Stimulated activated CD4-positive, alpha-beta T cell treated with anti-CD3 and anti-CD28 coated beads, Interleukin-1b, Interleukin-23, amount 100 ng/mL, for 1 hour (primary cell): ENCODE measurements at places on chromosomes 1 and 21.

DNA sequence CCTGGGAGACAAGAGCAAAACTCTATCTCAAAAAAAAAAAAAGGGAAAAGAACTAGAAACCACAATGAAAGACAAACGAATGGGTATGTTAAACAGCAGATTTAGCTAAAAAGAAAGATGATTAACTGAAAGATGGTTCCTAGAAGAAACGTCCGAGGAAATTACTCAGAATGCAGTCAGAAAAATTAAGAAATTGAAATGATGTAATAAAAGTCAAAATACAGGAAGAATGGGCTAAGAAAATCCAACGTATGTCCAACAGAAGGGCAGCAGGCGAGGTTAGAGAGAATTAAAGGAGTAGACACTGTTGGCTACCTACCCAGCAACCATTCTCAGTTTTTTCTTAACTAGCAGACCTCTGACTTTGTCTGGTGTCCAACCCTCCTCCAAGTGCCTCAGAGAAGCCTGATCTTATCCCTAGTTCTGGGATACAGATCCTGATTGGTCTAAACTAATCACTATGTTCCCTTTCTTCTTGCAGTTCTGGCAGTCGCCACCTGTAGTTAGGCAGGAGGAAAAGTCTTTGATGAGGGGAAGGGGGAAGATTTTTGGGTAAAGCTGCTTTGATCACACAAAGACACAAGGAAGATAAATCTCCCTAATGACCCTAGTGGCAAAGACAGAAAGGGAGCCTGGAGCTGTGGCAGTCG lies 25.7 kb downstream of the GPR161 start:
- no peak for DNase-seq

GRCh38 chr1:199843861-199844260 lies 183.6 kb upstream of the NR5A2 start:
- no peak for DNase-seq

DNA sequence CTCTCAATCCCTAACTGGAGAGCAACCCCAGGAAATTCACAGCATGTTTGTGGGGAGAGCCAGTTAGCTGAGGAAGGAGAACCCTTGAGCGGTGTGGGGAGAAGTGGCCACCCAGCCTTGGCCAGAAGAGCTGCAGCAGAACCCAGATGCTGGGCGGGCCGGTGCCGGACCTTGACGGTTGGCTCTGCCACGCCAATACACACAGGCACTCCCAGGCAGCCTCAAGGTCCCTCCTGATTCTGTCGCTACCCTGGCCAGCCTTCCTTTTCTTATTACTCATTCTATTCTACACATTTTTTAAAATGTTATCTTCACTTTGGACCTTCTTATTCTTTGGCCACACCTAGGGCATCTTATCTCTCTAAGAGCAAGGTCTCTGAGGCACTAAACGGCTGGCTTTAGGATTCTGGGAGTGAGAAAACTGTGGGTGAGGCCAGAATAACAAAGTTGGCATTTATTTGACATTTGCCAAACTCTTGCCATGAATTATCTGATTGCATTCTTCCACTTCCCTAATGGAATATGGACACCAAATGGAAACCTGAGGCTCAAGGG lies 50.4 kb upstream of the GPR37L1 start:
- DNase-seq, result no peak

DNA sequence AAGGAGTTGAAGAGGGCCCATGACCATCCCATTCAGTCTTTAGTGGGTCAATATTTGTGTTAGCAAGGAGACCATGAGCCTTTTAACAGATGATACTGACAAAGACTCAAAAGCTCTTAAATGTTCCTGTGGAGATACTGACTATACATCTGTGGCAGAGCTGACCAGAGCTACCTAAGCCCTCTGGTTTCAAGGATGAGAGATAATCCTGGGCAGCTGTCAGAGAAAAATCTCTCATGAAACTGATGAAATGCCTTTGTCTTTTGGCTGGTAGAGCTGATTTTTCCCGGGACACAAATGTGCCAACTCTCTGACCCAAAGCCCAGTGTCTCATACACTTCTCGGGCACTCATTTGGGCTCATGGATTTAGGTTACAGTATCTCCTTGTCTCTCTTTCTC lies 100.9 kb downstream of the XCL2 start:
- DNase-seq, result no peak

- no peak for DNase-seq
Measured at GRCh38 chr1:117321680-117322609, 45.3 kb upstream of the MAN1A2 start.

GRCh38 chr1:172054172-172054571 lies 212.9 kb downstream of the DNM3 start:
- DNase-seq, result no peak

DNA sequence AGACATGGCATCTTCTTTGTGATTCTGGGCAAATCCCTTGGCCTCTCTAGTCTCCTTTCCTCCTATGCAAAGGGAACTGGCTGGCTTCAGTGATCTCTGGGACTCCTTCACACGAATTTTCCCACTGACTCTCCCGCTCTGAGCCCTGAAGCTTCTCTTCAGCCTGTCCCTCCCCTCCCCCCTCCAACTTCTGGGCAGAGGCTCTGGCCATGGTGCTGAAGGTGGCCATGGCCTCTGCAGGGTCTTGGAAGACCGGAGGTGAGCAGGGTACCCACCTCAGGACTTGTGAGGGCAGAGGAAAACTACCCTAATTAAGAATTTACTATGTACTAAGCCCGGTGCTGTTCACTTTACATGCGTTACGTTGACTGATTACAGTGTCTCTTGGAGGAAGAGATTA lies 29.4 kb upstream of the POU3F1 start:
- no peak for DNase-seq

GRCh38 chr1:92538048-92538412 lies 51.3 kb upstream of the GFI1 start:
- DNase-seq, result no peak

- no peak for DNase-seq
Measured at GRCh38 chr1:236516929-236517704, 6.7 kb upstream of the LGALS8 start.

- no peak for DNase-seq
Measured at GRCh38 chr1:6294890-6295556, 34.1 kb upstream of the GPR153 start.

- DNase-seq, result no peak
Measured at GRCh38 chr1:89594096-89594740, 38.7 kb upstream of the LRRC8C start.

DNA sequence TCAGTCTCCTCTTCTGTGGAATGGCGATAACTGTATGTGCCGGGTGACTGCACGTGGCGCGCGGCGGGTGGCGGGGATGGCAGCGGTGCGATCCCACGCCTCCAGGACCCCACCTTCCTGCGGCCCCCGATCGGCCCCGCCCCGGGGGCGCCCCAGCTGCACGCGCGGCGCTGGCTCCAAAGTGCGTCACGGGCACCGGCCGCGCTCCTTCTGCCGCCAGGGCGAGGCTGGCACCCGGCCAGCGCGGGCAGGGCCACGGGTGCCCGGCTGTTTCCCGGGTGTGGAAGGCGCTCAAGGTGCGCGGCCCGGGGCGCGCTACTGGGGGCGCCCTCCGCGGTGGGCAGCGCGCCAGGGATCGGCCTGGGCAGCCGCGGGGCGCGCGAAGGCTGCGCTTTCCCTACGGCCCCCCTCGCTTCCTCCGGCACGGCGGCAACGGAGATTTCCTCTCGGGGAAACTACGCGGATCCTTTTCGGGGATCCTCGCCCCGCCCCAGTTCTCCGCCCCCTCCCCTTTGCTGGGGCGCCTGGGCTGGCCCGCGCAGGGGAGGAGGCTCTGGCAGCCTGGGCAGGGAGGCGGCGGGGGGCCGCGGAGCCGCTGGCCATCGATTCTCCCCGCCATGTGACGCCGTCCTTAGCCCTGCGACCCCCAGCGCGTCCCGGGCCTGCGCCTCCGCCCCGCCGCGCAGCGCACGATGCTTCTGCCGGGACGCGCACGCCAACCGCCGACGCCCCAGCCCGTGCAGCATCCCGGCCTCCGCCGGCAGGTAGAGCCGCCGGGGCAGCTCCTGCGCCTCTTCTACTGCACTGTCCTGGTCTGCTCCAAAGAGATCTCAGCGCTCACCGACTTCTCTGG lies at the start of gene EVA1C:
Gene EVA1C (plus strand): TSS at position 545 of the 853 bp plus-strand sequence. CDS start 148 bp downstream, at position 693.
- DNase-seq, result peak; percentile 43
